Heart left ventricle (tissue), 16 donors: ENCODE measurements at places on chromosomes 6 and 20. TPM values are rescaled to one million over a fixed set of nuclear protein-coding genes. Genes with fewer than 3 reads are reported as not detected.

Gene WFDC8
- total RNA-seq, result not detected

Gene SLC22A23
- 9.0 TPM for total RNA-seq

GRCh38 chr6:328136-328670 lies 35.9 kb downstream of the DUSP22 start:
- DNase-seq, result peak; percentile 69
- H3K36me3 ChIP-seq, result no peaks in the 10 kb centered on the region
- peaks cover 18% of the 10 kb centered on the region for H3K4me1 ChIP-seq

- H3K36me3 ChIP-seq, result no peaks in the 10 kb centered on the region
- H3K4me3 ChIP-seq, result no peak overlapping the region
- no peaks in the 10 kb centered on the region for H3K4me1 ChIP-seq
- H3K27me3 ChIP-seq, result peaks cover 8% of the 10 kb centered on the region
Measured at GRCh38 chr20:38609815-38610214, 8.2 kb downstream of the ARHGAP40 start.

GRCh38 chr6:129593233-129593564 lies 116.8 kb downstream of the ARHGAP18 start:
- H3K36me3 ChIP-seq, result peaks cover 5% of the 10 kb centered on the region
- H3K4me3 ChIP-seq, result no peak overlapping the region
- peaks cover 3% of the 10 kb centered on the region for H3K4me1 ChIP-seq
- no peak overlapping the region for H3K27ac ChIP-seq
- no peak for DNase-seq

DNA sequence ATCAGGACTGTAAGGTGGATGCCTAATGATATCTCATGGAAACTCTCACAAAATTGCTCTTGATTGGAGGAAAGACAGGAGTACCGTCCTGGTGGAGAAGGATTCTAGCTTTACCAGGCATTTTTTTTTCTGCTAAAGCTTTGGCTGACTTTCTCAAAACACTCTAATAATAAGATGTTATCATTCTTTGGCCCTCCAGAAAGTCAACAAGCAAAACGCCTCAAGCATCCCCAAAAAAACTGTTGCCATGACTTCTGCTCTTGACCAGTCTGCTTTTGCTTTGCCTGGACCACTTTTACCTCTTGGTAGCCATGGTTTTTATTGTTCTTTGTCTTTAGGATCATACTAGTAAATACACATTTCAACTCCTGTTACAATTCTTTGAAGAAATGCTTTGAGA lies 55.5 kb upstream of the RUNX2 start:
- H3K27me3 ChIP-seq, result no peaks in the 10 kb centered on the region
- no peak overlapping the region for H3K4me3 ChIP-seq
- DNase-seq, result no peak
- H3K27ac ChIP-seq, result no peak overlapping the region
- H3K4me1 ChIP-seq, result no peaks in the 10 kb centered on the region

DNA sequence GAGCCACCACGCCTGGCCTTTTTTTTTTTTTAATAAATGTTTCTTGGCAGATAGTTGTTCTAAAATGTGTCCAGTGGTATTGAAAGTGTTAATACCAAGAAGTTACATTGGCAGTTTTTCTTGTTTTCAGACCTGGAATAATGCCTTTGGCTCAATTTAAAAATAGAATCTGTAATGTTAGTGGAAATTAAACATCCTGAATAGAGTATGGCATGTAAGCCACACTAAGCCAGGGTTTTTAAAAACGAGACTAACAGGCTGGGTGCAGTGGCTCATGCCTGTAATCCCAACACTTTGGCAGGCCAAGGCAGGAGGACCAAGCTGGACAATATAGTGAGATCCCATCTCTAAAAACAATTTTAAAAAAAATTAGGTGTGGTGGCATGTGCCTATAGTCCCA lies 25.3 kb downstream of the MCM8 start:
- H3K27ac ChIP-seq, result no peak overlapping the region
- H3K27me3 ChIP-seq, result no peaks in the 10 kb centered on the region
- H3K36me3 ChIP-seq, result no peaks in the 10 kb centered on the region
- H3K4me1 ChIP-seq, result no peaks in the 10 kb centered on the region
- H3K4me3 ChIP-seq, result no peak overlapping the region
